ENCODE measurements at places on chromosomes 13 and 19.
A peak's percentile ranks its signal among the peaks of the same experiment; 100 is the strongest.

DNA sequence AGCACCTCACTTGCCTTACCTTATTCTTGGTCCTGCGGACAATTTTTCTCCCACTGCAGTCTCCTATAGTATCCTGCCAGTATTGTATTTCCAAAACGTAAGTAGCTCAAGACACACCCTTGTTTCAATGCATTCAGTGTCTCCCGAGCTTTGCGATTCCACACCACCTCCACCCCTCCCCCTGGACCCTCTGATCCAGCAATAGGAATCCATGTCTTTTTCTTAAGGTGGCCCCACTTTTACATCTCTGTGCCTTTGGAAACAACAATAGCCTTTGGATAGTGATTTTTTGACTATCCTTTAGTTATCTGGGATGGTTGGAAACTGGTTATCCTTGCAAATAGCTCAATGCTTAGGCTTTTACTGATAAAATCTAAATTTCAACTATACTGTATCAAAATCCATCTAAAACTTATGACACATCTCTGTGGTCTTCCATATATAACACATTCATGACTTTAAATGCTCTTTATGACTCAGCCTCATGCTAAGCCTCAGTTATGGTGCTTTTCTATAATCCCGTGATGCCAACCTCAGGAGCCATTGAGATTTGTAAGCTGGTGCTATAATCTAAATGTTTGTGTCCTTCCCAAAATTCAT lies 27.1 kb downstream of the FAM216B start:
- DNase-seq = no peak

DNA sequence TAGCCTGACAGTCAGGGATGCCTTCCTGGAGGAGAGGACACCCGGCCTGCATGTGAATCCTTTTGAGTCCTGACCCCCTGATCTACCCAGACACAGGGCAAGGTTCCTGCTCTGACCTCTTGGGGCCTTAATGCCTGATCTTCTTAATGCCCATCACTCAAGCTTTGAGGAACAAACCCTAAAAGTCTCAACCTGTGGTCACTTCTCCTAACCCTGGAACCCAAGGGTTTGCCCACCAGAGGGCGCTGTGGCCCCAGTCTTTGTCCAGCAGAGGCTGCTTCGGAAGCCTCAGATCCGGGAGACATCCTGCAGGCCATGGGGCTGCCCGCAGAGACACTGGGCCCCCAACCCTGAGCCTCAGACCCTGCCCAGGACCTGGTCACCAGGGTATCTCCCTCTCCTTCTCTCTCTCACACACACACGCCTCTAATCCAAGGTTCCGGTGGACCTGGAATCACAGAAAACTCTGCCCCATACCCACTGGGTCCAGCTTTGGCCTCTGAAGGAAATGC lies 9.8 kb upstream of the DPF1 start:
- peak; percentile 89 for DNase-seq

DNA sequence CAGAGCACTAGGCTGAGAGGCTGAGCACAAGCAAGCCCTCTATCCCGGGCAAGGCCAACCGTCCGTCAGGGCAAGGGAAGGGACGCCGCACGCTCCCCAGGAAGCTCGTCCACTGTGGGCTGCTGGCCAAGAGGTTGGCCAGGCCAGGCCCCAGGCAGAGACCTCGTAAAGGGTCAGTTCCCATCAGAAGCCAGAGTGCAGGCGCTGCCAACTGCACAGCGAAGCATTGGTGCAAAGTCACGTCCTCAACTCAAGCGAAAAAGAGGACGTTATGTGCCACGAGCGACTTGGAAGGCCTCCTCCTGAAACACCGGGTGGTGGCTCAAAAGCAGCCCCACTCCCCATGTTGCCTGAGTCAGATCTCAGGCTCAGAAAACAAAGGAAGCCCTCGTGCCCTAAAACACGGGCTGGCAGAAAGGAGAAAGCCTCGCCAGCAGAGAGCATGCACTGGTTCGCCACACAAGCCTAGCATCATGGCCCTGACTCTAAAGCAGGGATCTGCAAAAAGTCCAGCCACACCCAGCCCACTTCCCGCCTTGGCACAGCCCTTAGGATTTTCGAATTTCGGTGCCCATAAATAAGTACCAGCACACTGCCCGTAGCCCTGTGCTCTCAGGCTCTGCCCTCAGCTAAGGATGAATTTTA lies 4.7 kb downstream of the AKAP8 start:
- DNase-seq = no peak

GRCh38 chr19:3459089-3459881 lies 21.0 kb downstream of the SMIM24 start:
- DNase-seq = peak; percentile 41

GRCh38 chr19:5022066-5022860 lies 53.4 kb downstream of the KDM4B start:
- no peak for DNase-seq

GRCh38 chr13:32087955-32088747 lies 56.6 kb downstream of the FRY start:
- DNase-seq = no peak

GRCh38 chr19:41228486-41228885 lies 9.5 kb downstream of the AXL start:
- DNase-seq = no peak

DNA sequence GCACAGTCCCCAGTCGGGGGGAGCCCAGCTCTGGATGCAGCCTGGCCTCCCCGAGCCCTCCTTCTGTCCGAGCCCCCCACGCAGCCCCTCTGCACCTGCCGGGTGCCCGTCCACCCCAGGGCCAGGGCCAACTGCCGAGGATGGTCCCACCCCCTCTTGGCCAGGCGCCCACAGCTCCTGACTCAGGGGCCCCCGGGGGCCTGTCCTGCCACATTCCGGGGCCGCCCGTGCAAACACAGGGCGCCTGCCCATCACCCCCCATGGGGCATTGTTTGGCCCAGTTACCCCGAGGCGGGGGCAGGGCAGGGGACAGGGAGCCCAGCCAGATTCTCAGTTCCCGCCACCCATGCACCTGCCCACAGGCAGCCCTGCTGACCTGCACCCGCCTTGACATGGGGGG lies 5.3 kb upstream of the TCF3 start:
- no peak for DNase-seq

- no peak for DNase-seq
These were observed 591 bp downstream of the DOHH start for GRCh38 chr19:3499738-3500428.

GRCh38 chr19:7734220-7735203 lies 2.6 kb upstream of the CLEC4G start:
- peak; percentile 92 for DNase-seq

- DNase-seq = peak; percentile 84
These were observed at the start of gene ZNF112 for GRCh38 chr19:44356383-44357111. ZNF112 (minus strand) TSS chr19:44356680; CDS start chr19:44340539, 16,141 bp downstream.
